ENCODE measurements at places on chromosomes 2 and 18.
A peak's percentile ranks its signal among the peaks of the same experiment; 100 is the strongest.

- DNase-seq = no peak
These were observed 125.3 kb downstream of the SLC4A3 start for GRCh38 chr2:219752726-219753125.

DNA sequence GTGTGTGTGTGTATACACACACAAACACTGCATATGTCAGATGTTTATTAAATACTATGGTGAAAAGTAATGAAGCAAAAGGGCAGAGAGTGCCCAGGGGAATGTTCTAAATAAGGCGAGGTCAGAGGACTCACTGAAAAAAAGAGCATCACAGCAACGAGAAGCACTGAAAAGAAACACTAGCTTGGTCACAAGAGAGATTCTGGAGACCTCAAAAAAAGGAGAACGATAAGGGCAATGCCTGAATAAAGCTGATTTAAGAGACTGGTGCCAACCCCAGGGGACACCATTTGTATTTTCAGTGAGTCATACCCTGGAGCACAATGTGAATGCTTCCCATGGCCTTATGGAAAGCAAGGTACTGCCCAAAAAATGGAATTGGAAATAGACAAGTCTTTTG, 14.5 kb downstream of the SLC40A1 start:
- DNase-seq = no peak

DNA sequence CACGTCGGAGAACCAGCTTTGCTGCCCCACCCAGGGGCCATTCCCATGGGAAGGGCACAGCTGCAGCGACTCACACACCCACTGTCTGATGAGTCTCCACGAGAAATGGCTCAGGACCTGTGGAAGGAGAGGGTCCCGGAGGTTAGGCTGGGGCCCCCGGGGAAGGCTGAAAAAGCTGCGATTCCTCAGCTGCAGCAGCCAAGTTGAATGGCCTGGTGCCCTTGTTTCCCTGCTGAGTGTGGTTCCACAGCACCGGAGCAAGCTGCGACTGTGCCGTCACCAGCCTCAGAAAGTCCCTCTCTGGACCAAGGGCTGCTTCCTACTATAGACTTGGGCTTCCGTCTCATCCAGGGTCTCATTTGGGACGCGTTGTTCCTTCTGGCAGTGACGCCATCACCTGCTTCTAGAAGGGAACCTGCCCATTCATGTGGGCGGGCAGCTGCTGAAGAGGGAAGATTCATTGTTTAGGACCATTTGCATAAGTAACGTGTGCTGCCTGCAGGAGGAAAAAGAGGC, 180.2 kb downstream of the INHBB start:
- DNase-seq = no peak

DNA sequence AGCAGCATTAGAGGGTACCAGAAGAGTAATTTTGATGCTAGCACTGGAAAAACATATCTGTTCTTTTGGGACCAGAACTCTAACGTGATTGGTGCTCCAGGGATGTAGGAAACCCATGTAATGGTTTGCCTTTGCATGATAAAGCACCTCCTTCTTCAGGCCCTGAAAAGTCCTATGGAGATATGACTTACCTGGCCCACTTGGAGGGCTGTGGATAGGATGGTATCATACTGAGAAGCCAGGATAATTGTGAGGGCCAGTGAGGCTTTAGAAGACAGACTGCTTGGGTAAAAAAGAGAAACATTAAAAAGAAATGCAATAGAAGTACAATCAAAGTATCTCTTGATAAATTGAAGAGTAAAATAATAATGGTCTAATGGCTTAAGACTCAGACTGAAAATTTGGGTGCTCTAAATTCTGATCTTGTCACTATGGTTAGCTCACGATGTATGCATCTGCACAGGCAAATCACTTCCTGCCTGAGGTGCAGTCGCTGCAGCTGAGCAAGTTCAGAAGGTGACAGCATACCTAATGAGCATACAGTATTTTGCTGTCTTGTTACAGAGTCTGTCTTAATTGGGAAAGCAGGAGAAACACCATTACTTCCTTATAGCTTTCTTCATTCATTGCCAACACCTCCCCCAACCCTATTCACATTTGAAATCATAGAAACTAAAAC, 371.5 kb downstream of the NUP35 start:
- no peak for DNase-seq

DNA sequence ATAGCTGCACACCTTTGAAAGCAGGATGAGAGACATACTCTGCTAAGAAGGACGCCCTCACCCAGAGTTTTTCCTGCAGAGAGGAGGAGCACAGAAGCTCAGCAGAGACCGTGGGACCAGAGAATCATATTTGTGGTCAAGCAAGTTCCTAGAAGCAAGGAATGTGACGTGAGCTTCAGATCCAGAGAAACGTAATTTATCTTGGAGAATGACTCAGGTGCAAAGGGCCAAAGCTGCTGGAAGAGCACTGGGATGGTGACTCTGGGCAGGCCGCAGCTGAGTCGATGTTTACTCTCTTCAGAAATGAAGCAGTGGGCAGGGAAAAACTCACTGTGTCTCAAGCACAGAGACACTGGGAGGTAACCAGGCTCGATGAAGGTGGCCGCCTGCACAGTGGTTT, 50.1 kb upstream of the IGFBP2 start:
- no peak for DNase-seq

DNA sequence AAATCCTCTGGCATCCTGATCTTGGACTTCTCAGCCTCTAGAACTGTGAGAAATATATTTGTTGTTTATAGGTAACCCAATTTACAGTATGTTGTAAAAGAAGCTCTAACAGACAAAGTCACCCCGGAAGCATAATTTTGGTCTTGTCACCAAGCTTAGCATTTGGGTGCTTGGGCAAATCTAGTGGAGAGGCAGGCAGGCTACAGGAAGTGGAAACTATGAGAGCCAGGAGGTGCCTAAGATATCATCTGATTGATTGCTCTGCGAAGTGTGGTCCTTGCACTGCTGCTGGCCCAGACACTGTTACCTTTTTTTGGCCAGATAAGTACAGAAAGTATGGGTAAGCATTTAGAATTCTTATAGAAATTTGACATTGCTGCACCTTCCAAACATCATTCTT, 102.9 kb downstream of the CDC42EP3 start:
- DNase-seq = no peak

DNA sequence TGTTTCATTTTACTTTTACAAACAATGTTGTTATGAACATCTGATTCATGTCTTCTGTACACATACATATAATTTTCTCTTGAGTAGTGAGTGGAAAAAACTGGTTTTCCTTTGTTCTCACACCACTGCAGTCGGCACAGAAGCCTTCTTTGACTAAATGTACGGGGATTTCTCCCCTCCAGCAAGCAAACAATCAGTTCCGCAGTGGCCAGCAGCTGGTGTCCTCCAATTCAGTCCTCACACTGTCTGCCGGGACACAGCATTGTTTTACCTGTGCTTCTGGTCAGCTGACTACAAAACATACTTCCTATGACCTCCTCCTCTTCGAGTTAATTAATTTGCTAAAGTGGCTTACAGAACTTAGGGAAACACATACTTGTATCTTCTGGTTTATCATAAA, 202.8 kb downstream of the WDR7 start:
- no peak for DNase-seq

DNA sequence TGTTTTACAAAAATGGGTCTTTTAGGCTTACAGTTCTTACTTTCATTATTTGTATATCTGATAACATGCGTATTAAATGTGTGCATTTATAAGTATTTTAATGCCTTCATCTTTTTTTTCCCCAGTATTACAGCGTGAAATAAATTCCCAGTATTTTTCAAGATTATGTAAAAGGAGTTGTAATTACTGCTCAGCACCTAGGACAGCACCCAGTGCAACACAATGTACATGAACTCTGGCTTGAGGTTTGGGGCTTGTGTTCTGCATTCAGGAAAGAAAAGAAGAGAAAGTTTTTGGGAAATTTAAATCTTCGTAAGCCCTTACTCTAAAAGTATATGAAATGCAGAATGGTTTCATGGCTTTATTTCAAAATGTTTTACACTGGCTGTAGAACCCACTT, 16.7 kb downstream of the ZNF638 start:
- no peak for DNase-seq

DNA sequence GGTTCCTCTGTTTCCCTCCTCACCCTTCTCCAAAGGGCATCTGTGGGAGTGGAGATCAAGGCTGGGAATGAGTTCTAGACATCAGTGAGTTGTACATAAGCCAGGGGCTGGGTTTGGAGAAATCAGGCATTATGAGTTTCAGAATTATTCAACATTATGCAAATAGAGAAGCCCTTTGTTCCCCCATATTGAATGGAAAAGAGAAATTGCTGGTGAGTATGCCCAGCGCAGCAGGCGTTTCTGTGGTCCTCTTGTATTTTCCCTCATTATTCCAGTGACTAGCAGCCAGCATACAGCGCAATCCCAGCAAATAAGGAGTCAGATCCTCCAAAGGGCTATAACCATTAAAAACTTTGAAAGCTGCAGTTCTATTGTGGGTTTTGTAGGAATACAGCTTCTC, 94.4 kb downstream of the VWA3B start:
- DNase-seq = no peak

GRCh38 chr18:74945774-74946545, 263.0 kb downstream of the PTGR3 start:
- DNase-seq = no peak

DNA sequence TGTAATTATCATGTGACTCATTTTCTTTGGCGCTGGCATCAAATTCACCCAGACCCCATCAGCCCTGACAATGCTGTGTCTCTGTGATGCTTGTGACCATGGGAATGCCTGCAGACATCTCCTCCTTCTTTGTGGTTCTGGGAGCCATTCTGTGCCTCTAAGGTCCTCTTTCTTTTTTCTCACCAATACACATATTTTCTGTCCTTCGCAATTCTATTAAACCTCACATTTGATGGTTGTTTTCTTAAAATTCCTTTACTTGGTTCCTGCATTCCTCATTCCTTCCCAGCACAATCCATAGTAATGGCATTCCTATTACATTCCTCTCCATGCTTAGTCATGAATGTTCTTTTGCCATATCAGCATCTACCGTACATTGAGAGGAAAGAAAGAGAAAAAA, 375.3 kb downstream of the PIK3C3 start:
- DNase-seq = no peak

DNA sequence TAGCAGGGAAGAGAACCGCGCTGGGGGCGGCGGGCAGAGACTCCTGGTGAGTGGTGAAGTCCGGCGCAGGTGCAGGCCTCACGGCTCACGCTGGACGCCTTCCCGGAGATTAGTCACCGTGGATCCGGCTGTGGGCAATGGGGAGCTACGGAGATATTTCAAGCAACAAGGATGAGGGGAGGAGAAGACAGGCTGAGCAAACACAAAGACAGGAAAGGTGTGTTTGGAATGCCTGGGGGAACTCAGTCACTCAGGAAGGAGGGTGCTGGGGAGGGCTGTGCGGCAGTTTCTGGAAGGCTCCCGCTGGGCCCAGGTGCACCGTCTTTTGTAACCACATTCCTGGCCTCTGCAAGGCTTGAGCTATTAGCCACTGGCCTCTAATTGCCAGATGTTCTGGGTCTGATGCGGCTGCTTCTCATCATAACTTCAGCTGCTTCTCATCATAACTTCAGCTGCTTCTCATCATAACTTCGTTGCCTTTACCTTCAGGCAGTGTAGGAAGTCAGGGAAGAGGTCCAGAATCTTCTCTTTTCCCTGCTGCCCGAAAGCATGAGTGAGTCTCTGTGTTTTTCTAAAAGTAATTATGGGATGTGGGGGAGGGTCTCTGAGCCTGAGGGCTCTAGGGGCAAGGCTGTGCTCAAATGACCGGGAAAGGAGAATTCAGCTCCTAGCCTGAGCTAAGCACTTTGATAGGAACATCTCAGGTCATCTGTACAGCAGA, 118.9 kb downstream of the PXDN start:
- DNase-seq = no peak

- no peak for DNase-seq
These were observed 369.3 kb upstream of the KCNH7 start for GRCh38 chr2:163207693-163208370.

DNA sequence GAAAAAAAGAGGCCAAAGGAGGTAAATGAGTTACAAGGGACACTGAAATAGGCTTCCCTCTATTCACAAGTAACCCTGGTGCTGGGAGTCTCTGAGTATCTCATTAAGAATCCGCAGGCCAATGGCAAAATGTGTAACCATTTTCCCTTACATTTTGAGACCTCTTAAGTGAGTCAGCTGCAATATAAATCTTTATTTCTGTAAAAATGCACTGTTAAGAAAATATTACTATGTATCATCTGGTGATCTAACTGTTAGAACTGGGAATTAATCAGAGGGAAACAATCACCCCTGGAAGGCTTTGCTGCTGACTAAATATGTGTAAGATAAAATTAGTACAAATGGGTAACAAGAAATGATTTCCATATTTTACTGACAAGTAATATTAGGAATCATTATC, 483.1 kb upstream of the CHST9 start:
- DNase-seq = no peak

DNA sequence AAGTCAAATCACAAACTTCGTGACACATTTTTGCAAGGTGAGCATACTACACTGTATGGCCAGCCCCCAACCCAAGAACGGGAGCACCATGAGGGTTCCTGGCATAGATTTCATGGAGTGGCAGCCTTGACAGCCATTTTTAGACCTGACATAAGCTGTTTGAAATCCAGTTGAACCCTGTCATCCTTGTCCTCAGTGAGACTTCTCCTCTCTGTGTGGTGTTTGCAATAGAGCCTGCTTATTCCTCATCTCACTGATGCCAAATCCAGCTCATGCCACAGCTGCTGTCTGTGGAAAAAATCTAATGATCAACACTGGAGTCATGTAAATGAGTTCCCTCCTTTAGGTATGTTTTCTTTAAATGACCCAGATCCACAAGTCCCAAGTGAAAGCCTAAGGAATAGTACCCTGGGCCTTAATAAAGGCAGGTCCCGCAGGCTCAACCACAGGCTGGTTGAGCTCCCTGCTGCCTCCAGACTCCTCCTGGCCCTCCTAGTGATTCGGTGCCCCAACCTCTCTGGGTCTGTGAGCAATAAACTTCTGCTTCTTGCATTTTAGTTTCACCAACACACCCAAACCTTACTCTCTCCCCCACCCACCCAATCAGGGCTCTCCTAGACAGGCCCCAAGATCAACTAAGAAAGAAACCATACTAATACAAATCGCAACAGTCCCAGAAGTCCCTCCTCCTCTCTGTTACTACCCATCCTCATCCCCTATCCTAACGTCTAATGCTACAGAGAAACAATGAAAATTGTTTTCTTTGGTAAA, 8.4 kb upstream of the CREG2 start:
- no peak for DNase-seq

- DNase-seq = no peak
These were observed 108.4 kb upstream of the LMAN1 start for GRCh38 chr18:59467497-59467896.

GRCh38 chr2:190119257-190119656, 56.7 kb upstream of the MSTN start:
- peak; percentile 60 for DNase-seq

DNA sequence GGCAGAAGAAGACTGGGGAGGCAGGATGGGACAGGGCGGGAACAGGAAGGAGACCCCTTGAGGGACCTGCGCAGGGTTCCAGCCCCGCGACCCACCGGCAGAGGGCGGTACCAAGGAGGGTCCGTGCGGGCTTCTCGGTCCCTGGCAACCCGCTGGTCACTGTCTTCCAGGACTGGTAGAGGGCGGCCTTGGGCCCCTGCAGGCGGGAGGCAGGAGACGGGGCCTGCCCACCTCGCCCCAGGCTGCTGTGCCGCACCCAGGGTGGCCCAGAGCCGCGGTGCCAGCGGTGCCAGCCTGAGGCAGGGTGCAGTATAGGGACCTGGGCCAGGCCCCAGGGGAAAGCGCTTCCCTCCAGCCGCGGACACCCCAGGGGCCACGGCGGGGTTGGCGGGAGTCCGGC, 34.5 kb downstream of the NEURL3 start:
- DNase-seq = peak; percentile 29

- DNase-seq = no peak
These were observed 198.7 kb downstream of the CYP26B1 start for GRCh38 chr2:71948781-71949536.
